AG09309 (cell line): ENCODE measurements at places on chromosomes 4 and X.
A peak's percentile ranks its signal among the peaks of the same experiment; 100 is the strongest.

DNA sequence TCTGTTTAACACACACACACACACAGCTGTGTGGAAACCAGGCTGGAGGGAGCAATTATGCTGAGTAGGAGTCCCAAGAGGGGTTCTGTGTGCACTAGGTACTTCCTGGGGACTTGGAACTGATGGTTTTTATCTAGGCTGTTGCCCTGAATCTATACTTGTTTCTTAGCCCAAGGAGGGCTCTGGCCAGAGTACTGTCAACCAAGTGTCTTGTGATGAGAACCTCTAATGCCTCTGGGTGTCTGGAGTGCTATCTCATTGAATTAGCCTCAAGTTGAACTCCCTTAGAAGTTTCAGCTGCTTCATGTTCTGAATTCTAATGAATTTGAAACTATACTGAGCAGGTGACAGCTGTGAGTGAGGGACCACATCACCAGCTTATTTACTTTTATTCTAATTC, 16.6 kb downstream of the ARHGAP24 start:
- DNase-seq = no peak

- no peak for DNase-seq
These were observed 52.5 kb downstream of the BANK1 start for GRCh38 chr4:101843054-101843453.

- DNase-seq = no peak
These were observed 65.6 kb downstream of the SPINK2 start for GRCh38 chr4:56755901-56756300.

GRCh38 chr4:55087009-55087912, 38.1 kb downstream of the KDR start:
- no peak for DNase-seq

DNA sequence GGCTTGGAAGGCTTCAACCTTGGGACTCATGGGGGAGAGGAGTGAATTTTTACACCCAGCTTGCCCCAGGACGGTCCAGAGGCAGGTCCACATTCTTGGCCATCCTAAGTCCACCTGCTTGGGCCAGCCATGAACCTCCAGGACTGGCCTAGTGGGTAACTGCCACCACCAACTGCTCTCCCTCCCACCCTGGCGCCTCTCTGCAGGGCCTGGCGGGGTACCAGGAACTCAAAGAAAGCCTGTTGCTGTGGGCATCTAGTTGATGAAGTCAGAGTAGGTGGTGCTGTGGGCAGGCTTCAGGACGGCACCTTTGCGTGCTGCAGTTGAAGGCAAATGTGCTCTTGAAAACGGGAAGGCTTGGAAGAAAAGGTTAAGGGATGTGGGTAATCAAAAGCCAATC, 12.0 kb downstream of the BCOR start:
- DNase-seq = no peak

DNA sequence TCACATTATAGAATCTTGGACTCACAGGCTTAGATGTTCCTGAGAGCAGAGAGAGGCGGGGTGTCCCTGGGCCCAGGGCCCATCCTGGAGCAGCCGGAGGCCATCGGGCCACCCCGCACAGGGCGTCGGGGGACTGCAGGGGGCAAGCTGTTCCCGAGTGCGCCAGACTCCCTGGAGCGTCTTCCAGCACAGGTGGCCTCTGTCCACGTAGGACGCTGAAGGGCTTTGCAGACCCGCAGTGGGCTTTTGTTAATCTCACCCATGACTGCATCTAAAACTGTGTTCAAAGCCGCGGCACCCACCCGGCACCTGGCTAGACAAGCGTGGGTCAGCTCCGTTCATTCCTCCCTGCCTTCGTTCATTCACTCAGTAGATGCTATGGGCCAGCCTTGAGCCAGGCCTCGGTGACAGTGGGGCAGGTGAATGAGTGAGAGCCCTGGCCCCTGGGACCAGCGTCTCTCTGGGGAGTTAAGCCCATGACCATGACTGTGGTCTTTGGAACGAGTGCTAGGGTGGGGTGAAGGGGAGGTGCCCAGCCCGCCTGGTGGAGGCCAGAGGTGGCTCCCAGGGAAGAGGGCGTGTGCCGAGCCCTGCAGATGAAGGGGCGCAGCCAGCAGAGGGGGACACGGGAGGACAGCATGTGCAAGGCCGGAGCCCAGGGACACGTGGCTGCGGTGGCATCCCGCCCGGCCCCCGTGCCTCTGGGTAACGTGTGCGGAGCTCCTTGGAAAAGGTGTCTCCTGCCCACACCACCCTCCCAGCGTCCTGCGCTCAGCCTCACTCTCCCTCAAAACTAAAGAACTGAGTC, 98.3 kb downstream of the HMX1 start:
- DNase-seq = no peak

DNA sequence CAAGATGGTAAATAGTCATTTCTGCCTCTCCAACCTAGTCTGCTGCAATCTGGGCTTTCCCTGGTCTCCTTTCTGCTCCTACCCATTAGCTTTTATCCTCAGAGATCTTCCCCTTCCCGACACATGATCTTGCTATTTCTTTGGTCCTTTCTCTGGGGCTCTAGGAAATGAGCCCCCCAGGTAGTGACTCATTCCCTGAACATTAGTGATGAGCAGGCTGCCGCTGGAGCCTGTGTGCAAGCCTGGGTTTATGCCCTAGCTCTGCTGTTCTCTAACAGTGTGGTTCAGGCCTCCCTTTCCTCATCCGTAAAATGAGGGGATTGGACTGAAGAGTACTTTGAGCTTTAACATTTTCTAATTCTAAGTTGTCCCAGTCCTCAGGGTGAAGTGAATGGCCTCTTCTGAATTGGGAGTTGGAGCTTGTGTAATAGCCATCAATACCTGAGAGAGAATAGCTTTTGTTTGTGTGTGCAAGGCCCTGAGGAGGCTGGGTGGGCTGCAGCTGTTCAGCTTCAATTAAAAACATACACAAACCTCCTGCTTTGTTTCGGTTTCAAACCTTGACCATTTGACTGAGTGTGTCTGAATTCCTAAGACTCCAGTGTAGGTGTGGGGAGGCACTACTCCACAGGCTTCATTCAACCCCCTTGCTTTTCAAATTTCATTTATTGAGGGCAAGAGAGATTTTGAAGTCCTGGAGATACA, 115.6 kb upstream of the SCML1 start:
- no peak for DNase-seq

- no peak for DNase-seq
These were observed 13.6 kb upstream of the NAT8L start for GRCh38 chr4:2045518-2045951.

GRCh38 chr4:36208893-36209473, 35.3 kb downstream of the ARAP2 start:
- DNase-seq = no peak

DNA sequence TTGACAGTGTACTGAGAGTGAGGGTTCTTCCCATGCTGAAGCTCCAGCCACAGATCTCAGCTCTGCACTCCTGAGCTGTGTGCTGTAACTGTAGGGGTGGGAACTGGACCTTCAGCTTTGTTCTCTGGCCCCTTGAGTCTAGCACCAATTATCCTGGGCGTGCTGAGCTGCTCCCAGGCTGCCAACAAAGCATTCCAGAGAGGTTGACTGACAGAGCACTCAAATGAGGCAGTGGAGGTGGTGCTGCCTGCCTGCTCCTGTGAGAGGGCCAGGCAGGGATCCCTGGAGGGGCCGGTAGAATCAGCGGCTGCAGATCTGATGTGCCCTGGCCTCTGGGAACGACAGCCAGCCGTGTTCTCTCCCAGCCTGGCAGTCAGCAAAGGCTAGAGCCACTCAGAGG, 375.7 kb upstream of the AADAT start:
- no peak for DNase-seq

GRCh38 chrX:53263597-53264094, 17.7 kb downstream of the IQSEC2 start:
- no peak for DNase-seq

GRCh38 chr4:107018344-107018735, 17.8 kb downstream of the DKK2 start:
- DNase-seq = no peak

DNA sequence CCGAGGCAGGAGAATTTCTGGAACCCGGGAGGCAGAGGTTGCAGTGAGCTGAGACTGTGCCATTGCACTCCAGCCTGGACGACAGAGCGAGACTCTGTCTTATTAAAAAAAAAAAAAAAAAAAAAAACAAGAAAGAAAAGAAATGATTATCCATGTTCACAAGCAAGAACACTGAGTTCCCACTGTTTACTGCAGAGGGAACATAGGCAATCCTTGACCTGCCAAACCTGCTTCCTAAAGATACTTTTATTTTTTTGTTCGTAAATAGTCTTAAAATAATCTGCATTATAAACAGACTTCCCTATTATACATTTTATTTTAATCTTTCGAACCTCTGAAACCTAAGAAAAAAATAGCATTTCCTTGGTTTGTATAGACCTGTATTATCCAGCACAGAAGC, 50.6 kb upstream of the TBC1D14 start:
- no peak for DNase-seq

DNA sequence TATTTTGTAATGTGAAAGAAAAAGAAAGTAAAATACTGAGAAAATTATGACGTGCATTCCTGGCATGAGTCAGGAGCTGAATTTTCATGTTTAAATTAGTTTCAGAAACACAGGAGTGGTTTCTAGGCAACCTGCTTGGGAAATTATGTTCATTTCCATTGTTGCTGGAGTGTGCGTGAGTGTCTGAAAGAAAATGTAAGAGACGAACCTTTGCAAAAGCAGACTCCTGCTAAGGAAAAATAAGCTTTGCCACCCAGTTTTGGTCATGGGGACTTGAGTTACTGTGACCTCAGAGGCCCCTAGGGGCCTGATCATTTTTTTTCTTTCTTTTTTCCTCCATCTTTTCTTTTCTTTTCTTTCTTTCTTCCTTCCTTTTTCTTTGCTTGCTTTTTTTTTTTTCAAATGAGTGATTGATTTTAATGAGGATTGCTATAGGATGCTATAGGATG, 18.8 kb upstream of the CHRNA9 start:
- peak; percentile 91 for DNase-seq
